Stomach (tissue), 19 donors: ENCODE measurements at places on chromosomes 7 and 10.

GRCh38 chr7:106448346-106448991 is 163.7 kb upstream of the NAMPT start:
- DNase-seq, result no peak

GRCh38 chr7:135215698-135216097 is 4.4 kb upstream of the WDR91 start:
- DNase-seq, result no peak

GRCh38 chr7:20330239-20330927 is at the start of gene ITGB8:
TSS of gene ITGB8 (plus strand) at chr7:20330900. CDS start at chr7:20331807, 907 bp downstream.
- peak; percentile 96 for DNase-seq

DNA sequence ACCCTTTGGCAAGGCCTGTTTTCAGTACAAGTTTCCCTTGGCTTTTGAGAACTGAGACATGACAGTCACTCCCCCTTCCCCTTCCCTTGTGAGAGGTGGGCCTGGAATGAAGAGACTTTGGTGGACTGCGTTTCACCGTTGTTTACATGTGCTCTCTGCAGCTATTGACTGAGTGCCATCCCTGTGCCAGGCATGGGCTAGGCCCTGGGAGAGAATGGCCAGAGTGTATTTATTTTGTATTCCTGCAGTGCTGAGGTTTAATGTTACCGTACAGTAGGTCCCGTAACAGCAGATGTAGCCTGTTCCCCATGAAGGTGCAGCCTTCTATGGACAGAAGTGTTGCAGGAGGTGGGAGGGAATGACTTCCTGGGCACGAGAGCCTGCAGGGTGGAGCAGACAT is 50.0 kb downstream of the TACR2 start:
- no peak for DNase-seq

DNA sequence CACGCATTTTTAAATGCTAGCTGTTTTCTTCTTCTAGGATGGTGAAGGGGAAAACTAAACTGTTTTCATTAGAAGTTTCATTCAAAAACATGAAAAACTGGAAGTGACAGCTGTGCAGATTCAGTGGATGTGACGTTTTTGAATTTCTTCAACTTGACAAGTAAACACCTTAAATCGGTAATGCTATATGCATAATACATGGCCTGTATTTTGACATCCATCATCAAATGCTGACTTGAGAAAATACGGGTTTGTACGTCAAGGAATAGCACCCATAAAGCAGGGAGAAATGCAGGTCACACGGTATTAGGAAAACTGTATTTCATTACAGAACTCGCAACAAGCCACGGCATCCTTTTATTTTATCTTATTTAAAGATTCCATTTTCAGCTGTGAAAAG is 720.5 kb downstream of the KCNMA1 start:
- no peak for DNase-seq

DNA sequence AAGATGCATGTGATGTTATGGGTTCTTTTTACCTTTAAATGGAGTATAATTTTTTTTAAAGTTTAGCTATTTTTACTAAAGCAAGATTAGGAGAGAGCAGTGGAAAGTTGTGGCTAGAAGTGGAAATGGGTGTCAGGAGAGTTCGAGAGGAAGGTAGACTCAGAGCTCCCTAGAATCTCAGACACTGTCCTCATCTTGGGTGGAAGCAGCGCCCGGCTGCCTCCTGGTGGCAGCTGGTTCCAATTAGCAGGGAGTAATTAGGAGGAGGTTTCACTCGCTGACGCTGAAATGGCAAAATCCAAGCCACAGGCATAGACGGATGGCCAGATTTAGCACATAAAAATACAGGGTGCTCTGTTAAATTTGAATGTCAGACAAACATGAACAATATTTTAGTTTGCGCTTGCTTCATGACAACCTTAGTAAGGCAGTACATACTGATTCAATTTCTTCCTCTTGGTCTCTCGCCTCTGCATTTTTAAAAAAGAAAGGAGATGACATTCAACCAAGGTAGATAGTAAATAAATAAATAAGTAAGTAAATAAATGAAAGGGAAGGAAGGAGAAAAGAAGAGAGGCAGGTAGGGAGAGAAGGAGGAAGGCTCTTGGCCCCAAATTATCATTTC is 58.5 kb downstream of the LGI1 start:
- peak; percentile 87 for DNase-seq

DNA sequence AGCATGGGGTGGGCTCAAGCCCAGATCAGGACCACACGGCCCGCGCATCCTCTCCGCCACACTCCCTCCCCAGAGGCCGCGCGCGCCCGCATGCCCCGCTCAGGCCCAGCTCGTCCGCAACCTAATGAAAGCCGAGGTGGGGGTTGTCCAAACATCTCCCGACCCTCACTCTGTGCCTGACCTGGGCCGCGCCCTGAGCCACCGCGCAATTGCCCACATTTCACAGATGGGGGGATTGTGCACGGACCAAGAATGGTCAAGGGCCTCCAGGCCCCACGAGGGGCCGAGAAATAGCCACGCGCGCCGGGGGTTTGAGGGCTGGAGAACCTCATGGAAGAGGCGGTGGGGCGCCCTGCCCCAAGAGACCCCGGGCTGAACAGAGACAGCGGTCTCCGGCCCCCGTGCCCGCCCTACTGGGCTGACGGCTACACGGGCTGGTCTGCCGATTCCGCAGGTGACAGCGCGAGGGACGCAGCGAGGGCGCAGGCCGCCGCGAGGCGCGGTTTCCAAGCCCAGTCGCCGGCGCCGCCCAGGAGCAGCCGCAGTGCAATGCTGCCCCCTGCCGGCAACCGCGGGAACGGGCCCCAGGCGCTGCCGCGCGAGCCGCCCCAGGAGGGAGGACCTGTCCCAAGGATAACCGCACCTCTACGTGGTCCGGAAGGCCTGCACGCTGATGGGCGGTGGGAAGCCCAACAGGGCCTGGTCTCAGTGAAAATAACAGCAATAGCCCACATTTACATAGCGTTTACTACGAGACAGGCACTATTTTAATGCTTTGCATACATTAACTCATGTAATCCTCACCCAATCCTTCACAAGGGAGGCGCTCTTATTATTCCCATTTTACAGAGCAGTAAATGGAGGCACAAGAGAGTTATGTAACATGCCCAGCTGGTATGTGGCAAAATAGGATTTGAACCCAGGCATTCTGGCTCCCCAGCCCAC is 10.5 kb upstream of the GRID1 start:
- peak; percentile 88 for DNase-seq

GRCh38 chr10:79436066-79436849 is 9.2 kb downstream of the ZCCHC24 start:
- DNase-seq, result no peak

DNA sequence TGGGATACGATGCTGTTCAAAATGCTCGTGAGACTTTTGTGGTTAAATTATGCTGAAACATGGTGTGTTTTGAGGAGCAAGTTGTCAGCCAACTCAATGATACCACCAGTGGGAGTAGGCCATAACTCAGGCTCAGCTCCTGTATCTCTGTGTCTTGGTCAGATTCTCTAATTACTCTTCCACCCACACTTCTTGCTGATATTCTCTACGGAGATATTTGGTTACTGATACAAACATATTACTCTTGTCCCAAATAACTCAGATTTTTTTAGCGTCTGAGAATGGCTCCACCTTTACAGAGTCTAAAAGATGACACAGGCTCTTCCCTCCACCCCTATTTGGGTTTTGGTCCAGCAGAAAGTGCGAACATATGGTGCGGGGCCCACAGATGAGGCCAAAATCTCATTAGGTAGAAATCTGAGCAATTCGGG is 168.9 kb downstream of the PKD1L1 start:
- DNase-seq, result no peak

- DNase-seq, result no peak
Observed at GRCh38 chr7:140308060-140308459, 90.3 kb downstream of the SLC37A3 start.
